ENCODE measurements at places on chromosomes 11 and 22. TPM values are rescaled to one million over a fixed set of nuclear protein-coding genes. Genes with fewer than 3 reads are reported as not detected.

C22orf42 gene
- total RNA-seq = not detected

SMCO4 gene
- 2.2 TPM for total RNA-seq

CCDC188 gene
- not detected for total RNA-seq

OR5AR1 gene
- not detected for total RNA-seq

DNA sequence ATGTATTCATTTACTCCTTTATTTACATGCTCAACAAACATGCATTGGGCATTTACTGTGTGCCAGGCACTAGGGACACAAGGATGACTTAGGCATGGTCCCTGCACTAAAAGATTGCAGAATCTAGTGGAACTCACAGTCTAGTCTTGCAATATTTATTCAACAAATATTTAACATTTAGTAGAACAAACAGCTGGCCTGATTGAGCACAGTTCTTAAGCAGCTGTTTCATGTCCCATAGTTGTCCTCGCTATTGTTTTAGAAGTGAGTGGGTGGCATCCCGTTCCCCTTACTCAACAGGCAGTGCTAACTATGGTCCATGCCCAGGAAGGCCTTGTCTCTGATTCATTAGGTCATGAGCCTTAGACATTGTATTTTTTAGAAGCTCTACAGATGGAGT lies 459.9 kb upstream of the CADM1 start:
- no peak overlapping the region for H3K27ac ChIP-seq
- no peaks in the 10 kb centered on the region for H3K27me3 ChIP-seq
- no peak overlapping the region for H3K4me3 ChIP-seq
- peaks cover 2% of the 10 kb centered on the region for H3K4me1 ChIP-seq
- DNase-seq = peak; percentile 35

GRCh38 chr11:94521684-94522083 lies 9.4 kb downstream of the C11orf97 start:
- H3K36me3 ChIP-seq = no peaks in the 10 kb centered on the region
- peaks cover 2% of the 10 kb centered on the region for H3K4me1 ChIP-seq
- H3K27me3 ChIP-seq = peaks cover 2% of the 10 kb centered on the region
- no peak overlapping the region for H3K27ac ChIP-seq
- no peak for DNase-seq

DNA sequence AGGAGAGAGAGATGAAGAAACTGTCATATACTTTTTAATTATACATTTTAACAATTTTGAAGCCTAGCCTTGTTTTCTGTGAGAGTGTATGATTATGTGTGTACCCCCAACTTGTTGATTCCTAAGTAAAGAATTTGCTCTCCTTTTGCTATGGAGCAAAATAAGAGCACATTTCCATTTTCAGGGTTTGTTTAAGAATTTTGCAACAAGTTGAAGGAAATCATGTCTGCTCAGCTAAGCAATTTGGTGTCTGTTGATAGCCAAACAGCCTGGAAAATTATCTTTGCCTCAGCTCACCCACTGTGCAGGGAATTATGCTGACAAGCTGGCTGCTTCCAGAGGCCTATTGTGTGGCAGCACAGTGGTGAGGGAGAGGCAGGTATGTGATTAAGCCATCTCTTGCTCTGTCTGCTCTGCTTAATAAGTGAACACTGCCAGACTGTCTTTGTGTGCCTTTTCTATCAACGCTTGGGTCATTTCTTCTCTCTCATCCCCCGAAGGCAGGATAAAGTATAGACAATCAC lies 135.1 kb upstream of the TTC12 start:
- no peaks in the 10 kb centered on the region for H3K27me3 ChIP-seq
- H3K4me1 ChIP-seq = no peaks in the 10 kb centered on the region
- no peak overlapping the region for H3K27ac ChIP-seq
- H3K36me3 ChIP-seq = no peaks in the 10 kb centered on the region
- H3K4me3 ChIP-seq = no peak overlapping the region
- DNase-seq = no peak

GRCh38 chr11:101133190-101133589 lies 3.6 kb upstream of the PGR start:
- no peak for DNase-seq
- no peaks in the 10 kb centered on the region for H3K36me3 ChIP-seq
- H3K27me3 ChIP-seq = peaks cover 21% of the 10 kb centered on the region
- no peaks in the 10 kb centered on the region for H3K4me1 ChIP-seq
- H3K27ac ChIP-seq = no peak overlapping the region
- no peak overlapping the region for H3K4me3 ChIP-seq

GRCh38 chr11:125300791-125301218 lies 136.3 kb downstream of the PKNOX2 start:
- H3K27me3 ChIP-seq = no peaks in the 10 kb centered on the region
- peak; percentile 79 for DNase-seq
- H3K4me1 ChIP-seq = peaks cover 4% of the 10 kb centered on the region
- H3K4me3 ChIP-seq = no peak overlapping the region
- no peaks in the 10 kb centered on the region for H3K36me3 ChIP-seq

DNA sequence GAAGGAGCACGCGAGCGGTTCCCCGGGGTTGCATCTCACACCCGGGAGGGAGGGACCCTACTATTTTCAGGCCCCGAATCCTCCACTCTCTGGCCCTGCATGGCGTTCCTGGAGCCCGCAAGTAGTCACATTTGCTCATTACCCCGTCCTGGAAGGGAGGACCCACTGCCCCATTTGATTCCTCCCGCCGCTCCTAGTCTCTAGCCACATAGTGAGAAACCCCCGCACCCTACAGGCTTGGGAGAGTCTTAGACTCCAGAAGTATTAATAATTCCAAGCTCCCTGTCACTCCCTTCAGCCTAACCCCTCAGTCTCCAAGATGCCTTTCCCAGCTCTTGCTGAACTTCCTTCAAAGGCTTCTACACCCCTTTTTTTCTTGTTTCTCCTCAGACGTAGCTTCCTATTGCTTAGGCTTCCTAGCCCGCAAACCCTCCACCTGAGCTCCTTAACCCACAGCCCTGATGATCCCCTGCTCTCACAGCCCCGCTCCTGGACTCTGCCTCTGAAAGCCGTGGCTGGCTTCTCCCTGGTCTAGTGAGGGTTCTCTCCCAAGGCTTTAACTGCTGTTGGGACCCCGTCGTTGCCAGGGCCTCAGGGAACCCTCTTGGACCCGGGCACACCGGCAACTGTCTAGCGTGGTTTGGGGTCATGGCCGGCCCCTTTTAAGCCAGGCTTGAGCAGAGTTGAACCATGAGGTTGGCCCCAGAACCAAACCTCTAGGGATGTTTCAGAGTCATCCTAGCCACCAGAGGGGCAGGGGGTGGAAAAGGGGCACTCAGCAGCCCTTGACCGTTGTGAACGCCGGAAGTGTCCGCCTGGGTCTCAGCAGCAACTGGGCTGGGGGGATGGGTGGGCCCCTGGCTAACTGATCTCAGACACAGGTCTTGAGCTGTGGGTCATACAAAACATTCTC lies 862 bp downstream of the GGA1 start:
- peak overlapping the region; percentile 56 for H3K4me3 ChIP-seq
- no peak for DNase-seq
- peaks cover 16% of the 10 kb centered on the region for H3K4me1 ChIP-seq

DNA sequence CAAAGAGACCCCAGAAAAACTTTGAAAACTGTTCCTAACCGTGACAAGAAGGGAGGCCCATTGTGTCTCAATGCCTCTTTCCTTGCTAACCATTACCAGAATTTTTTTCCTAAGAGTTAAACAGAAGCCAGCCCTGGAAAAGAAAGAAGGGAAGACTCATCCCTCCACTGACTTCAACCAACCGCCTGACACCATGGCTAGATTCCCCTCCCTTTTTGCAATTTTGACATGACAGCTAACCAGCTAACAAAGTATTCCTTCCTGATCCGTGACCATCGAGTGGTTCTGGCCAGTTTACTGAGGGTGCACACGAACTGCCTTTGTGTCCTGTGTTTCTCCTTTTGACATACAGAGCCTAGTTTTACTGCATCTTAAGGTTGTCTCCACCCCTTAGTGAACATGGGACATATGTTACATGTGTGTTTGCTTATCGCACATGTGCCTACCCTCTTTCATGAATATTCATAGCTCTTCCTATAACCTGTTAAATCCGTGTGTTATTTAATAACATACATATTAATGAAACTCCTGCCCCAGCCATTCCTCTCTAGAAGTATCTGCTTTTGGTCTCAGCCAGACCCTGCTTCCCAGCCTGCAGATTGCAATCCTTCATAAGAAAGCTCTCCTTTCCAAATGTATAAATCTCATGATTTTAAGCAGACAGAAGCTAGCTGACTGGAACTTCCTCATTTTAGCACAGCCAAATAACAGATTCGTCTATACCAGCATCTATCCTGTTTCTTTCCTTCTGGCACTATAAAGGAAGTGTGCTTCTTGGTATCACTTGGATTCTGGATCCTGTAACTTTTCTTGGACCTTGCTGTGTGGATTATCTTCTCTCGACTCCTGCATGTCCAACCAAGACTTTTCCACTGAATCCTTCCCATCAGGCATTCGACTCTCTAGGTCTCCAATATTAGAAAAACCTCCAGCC lies 37.8 kb downstream of the RASSF10 start:
- H3K27ac ChIP-seq = no peak overlapping the region
- no peaks in the 10 kb centered on the region for H3K36me3 ChIP-seq
- DNase-seq = no peak
- no peaks in the 10 kb centered on the region for H3K4me1 ChIP-seq
- H3K27me3 ChIP-seq = peaks cover 47% of the 10 kb centered on the region

GRCh38 chr22:31302006-31302405 lies 9.7 kb upstream of the PIK3IP1 start:
- DNase-seq = no peak
- H3K27ac ChIP-seq = no peak overlapping the region
- H3K4me1 ChIP-seq = no peaks in the 10 kb centered on the region
- H3K36me3 ChIP-seq = no peaks in the 10 kb centered on the region
- no peak overlapping the region for H3K4me3 ChIP-seq

DNA sequence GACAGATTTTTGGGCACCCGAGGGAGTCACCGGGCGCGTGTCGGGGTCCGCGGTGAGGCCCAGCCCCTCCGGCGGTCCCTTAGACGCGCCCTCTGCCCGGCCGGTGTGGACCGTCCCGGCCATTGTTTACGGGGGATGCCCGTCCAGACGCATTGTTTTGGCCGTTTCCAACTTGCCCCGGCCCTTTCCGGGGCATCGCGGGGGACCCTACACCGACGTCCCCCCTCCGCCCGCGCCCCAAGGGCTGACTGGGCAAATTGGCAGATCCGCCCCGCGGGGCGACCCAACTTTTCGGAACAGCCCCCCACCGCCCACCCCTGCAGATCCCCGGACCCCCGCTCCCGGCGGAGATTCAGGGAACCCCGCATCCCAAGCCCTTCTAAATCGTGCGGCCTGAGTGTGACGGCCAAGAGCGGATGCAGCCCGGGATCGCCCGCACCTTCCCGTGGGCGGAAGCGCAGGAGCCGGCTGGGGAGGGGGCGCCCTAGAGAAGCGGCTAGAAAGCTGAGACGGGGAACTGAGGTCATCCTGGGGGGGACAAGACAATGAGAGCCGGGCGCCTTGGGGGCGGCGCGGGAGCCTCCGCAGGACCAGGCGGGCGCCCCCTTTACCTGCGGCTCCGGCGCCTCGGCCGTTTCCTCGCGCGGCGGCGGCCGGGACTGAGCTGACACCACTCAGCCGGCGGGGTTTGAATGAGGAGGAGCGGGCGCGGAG lies 17.1 kb upstream of the CCT8L2 start:
- H3K27me3 ChIP-seq = no peaks in the 10 kb centered on the region
- H3K4me3 ChIP-seq = no peak overlapping the region
- no peak for DNase-seq
- no peak overlapping the region for H3K27ac ChIP-seq

GRCh38 chr11:11396301-11397035 lies 43.4 kb upstream of the CSNK2A3 start:
- no peak overlapping the region for H3K4me3 ChIP-seq
- H3K4me1 ChIP-seq = peaks cover 17% of the 10 kb centered on the region
- H3K27me3 ChIP-seq = no peaks in the 10 kb centered on the region
- H3K27ac ChIP-seq = no peak overlapping the region
- peak; percentile 97 for DNase-seq

- no peak for DNase-seq
- H3K36me3 ChIP-seq = no peaks in the 10 kb centered on the region
- H3K27me3 ChIP-seq = peaks cover 10% of the 10 kb centered on the region
- peaks cover 7% of the 10 kb centered on the region for H3K4me1 ChIP-seq
Observed at GRCh38 chr11:69542314-69543168, 61.1 kb downstream of the LINC01488 start.

GRCh38 chr22:41576877-41577276 lies 12.8 kb downstream of the PMM1 start:
- no peak overlapping the region for H3K4me3 ChIP-seq
- DNase-seq = peak; percentile 52
- H3K36me3 ChIP-seq = peaks cover 64% of the 10 kb centered on the region
- H3K4me1 ChIP-seq = peaks cover 7% of the 10 kb centered on the region
- no peak overlapping the region for H3K27ac ChIP-seq

GRCh38 chr22:40413873-40414272 lies 43.5 kb downstream of the SGSM3 start:
- H3K27me3 ChIP-seq = no peaks in the 10 kb centered on the region
- peaks cover 60% of the 10 kb centered on the region for H3K36me3 ChIP-seq
- no peak overlapping the region for H3K4me3 ChIP-seq
- no peak for DNase-seq
- H3K4me1 ChIP-seq = peaks cover 8% of the 10 kb centered on the region
- H3K27ac ChIP-seq = no peak overlapping the region

DNA sequence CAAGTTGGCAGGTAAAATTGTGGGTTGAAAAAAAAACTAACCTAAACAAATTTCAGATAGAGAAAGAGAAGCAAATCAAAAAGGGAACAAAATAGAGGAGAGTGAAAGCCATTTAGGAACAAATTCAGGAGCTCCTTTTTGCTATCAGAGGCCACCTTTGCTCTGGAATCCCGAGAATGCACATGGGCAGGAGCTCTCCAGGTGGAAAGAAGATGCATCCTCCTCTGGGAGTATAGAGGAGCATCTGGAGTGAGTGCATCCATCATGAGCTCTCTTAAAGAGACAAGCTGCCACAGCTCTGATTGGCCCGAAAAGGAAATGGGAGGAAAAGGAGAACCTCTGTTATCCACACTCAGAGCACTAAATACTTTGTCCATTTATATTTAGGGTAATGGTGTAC lies 26.3 kb downstream of the MRGPRX1 start:
- H3K4me3 ChIP-seq = no peak overlapping the region
- no peak for DNase-seq
- no peak overlapping the region for H3K27ac ChIP-seq
- H3K27me3 ChIP-seq = no peaks in the 10 kb centered on the region
- no peaks in the 10 kb centered on the region for H3K36me3 ChIP-seq

GRCh38 chr22:42026705-42027104 lies 28.1 kb downstream of the WBP2NL start:
- H3K36me3 ChIP-seq = no peaks in the 10 kb centered on the region
- no peak for DNase-seq
- peaks cover 3% of the 10 kb centered on the region for H3K4me1 ChIP-seq
- peaks cover 5% of the 10 kb centered on the region for H3K27me3 ChIP-seq
- H3K4me3 ChIP-seq = no peak overlapping the region

DNA sequence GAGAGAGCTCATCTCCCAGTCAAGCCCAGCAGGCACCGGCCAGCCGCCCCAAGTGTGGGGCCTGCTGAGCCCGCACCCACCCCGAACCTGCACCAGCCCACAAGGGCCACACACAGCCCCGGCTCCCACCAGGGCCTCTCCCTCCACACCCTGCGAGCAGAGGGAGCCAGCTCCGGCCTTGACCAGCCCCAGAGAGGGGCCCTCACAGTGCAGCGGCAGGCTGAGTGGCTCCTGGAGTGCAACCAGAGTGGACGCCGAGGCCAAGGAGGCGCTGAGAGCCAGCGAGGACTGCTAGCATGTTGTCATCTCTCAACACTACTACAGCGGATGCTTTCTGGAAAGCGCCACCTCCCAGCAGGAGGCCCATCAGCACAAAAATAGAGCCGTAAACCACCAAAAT lies 10.9 kb downstream of the DEFB108B start:
- no peak overlapping the region for H3K4me3 ChIP-seq
- 0 out of 2 replicates have a peak, but pooled peaks cover 3% of the 10 kb centered on the region for H3K27me3 ChIP-seq
- H3K4me1 ChIP-seq = no peaks in the 10 kb centered on the region
- H3K36me3 ChIP-seq = no peaks in the 10 kb centered on the region
- DNase-seq = no peak
- H3K27ac ChIP-seq = no peak overlapping the region
